ENCODE measurements at places on chromosomes 12 and 14. TPM values are rescaled to one million over a fixed set of nuclear protein-coding genes. Genes with fewer than 3 reads are reported as not detected.

DNA sequence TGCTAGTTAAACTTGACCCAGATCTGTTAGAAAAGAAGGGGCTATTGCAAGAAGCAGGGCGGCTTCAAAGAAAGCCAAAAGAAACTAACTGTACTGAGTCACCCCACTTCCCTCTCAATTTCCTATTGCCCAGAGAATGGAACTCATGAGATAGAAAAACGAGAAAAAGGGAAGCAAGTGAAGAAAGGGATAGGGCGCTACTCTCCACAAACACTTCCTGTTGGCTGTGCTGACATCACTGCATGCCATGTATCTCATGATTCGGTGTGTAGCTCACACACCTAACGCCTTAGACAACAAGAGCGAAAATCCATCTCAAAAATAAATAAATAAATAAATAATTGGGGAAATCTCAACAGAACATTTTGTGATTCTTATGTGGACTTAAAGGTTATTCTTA lies 13.0 kb upstream of the P2RX4 start:
- no peak for DNase-seq

- DNase-seq, result peak; percentile 71
Observed at GRCh38 chr12:75623631-75624154, 112.3 kb upstream of the KRR1 start.

- no peak for DNase-seq
Observed at GRCh38 chr12:88781909-88782308, 201.6 kb upstream of the KITLG start.

Gene INSM2
- not detected for total RNA-seq

DNA sequence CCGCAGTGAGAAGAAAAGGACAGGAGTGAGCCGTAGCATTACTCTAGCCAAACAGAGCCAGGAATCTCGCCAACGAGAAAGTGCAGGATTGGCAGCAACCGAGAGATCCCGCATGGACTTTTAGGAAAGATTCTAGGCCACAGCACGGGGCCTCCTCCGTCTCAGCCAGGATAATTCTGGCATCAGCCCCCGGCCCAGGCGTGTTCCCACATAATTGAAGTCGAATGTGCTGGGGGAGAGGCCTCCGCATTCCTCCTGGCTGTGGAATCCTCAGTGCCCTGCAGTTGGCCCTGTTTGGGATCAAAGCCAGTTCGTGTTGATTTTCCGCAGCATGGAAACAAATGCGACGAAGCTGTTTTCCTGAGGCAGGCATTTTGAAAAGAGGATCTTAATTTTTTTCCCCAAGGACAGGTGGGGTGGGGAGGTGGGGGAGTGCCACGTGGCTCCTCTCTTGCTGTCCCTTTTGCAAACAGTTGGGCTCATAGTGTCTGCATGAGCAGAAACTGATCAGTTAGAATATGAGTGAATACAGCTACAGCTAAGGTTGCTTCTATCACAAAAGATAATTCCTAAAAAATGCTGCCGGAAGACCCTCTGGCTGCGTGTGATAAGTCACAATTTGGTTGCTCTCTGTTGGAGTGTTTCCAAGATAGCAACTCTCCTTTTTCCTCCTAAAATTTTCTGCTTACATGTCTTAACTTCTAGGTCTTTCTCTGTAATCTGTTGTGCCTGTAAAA lies 37.3 kb upstream of the ATXN2 start:
- DNase-seq, result no peak

Gene TAS2R7
- total RNA-seq, result not detected

DNA sequence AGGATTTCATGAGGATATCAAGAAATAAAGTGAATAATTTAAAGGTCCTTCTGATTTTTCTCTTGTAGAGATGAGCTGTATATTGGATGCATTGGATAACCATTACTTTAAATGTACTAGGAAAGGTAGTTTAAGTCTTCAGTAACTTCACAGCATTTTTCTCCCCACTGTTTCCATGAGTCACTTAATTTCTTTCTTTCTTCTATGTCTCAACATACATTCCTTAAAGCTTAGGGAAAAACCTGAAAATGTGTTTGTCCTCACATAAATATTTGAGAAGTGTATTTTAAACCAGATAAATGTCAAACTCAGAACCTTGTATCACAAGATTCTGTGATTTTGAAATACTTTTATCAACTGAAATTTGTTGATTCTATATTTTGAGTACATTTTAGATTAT lies 1970.2 kb upstream of the FLRT2 start:
- no peak for DNase-seq

- no peak for DNase-seq
Observed at GRCh38 chr12:21614506-21614905, 9.9 kb upstream of the GYS2 start.

Gene MYL6B
- total RNA-seq, result 148 TPM

DNA sequence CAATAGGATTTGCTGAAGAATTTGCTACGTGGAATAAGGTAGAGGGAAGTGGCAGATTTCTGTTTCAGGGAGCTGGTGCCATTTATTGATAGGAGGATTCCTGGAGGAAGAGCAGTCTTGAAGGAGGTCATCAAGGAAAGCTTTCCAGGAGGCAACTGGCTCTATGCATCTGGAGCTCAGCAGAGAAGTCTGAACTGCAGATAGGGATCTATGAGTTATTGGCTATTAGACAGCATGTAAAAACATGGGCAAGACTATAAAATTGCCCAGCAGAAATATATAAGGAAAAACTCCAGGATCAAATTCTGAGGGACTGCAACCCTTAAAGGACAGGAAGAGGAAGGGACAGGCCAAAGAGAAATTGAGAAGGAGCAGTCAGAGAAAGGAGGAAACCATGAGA lies 8.9 kb upstream of the RAP1B start:
- DNase-seq, result no peak

DNA sequence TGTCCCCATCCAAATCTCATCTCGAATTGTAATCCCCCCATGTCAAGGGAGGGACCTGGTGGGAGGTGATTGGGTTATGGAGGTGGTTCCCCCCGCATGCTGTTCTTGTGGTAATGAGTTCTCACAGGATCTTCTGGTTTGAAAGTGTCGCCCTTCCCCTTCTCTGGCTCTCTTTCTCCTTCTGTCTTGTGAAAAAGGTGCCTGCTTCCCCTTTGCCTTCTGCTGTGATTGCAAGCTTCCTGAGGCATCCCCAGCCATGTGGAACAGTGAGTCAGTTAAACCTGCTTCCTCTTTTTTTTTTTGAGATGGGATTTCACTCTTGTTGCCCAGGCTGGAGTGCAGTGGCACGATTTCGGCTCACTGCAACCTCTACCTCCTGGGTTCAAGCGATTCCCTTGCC lies 104.0 kb downstream of the CCDC91 start:
- DNase-seq, result peak; percentile 19

Gene TXNRD1
- 275 TPM for total RNA-seq

Gene PLA2G1B
- not detected for total RNA-seq

- no peak for DNase-seq
Observed at GRCh38 chr14:91227183-91227628, 17.3 kb downstream of the GPR68 start.

DNA sequence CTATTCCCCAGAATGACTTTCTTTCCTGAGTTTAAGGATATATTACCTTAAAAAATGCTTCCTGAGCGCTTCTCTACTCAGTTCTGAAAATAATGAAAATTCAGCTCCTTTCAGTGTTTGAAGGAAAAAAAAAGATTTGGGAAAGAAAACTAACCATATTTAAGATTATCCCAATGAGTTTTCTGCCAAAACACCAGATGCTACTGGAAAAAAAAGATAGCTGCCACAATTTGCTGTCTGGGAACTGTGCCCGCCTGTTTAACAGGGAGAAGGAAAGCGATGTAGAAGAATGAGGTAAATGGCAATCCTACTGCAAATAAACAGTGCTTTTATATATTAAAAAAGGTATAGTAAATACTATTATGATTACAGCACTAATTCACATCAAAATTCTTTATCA lies 367.6 kb upstream of the PRICKLE1 start:
- DNase-seq, result no peak

Gene SLC2A3
- 7.6 TPM for total RNA-seq

- peak; percentile 66 for DNase-seq
Observed at GRCh38 chr12:50642035-50642451, 121.9 kb upstream of the ATF1 start.

GRCh38 chr12:38350342-38351174 lies 34.0 kb downstream of the ALG10B start:
- DNase-seq, result no peak

- DNase-seq, result peak; percentile 34
Observed at GRCh38 chr14:89418452-89418851, 1.4 kb upstream of the FOXN3 start.

GRCh38 chr12:6230321-6231110 lies 30.3 kb downstream of the CD9 start:
- peak; percentile 41 for DNase-seq

- DNase-seq, result no peak
Observed at GRCh38 chr14:99118046-99118721, 153.8 kb downstream of the BCL11B start.

Gene SLC24A4
- total RNA-seq, result not detected

Gene CCDC38
- not detected for total RNA-seq

GRCh38 chr14:92589213-92589852 lies 75.8 kb downstream of the RIN3 start:
- DNase-seq, result peak; percentile 25

GRCh38 chr12:54587315-54587873 lies 1.1 kb downstream of the PPP1R1A start:
- no peak for DNase-seq

GRCh38 chr14:102811254-102811963 lies 34.2 kb downstream of the TRAF3 start:
- no peak for DNase-seq

Gene IRAK3
- 0.09 TPM for total RNA-seq

- DNase-seq, result no peak
Observed at GRCh38 chr12:119325813-119326212, 8.7 kb upstream of the CCDC60 start.

DNA sequence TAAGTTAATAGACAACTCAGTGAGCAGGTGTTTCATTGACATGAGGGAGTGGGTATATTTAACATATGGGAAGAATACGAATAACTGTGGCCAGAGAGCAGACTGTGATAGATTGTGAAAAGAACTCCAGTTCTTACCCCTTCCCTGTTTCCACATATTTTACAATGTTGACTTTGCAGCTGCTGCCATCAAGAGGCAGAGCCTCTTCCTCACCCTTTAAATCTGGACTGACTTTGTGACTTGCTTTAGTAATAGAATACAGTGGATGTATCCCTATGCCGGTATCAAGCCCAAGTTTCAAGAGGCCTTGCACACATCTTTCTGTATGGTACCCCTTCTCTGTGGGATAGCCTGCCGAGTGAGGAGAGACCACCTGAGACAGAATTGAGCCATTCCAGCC lies 356.7 kb downstream of the ETNK1 start:
- no peak for DNase-seq

DNA sequence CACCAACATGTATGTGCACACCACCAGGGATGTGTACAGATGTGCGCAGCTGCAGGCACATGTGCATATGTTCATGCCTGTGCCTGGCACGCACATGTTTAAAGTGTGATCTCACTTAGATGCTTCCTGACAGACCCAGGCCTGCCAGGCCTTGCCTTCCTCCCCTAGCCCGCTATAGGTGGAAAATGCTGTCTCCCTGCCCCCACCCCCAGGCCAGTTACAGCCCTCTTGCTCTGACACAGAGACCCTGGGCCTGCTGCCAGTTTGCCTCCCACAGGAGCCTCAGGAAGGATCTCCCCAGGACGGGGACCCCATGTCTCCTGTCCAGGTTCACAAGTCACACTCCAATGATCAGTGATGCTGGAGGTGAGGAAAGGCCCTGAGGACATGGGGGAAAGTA lies 21.6 kb downstream of the FIGNL2 start:
- DNase-seq, result no peak

DNA sequence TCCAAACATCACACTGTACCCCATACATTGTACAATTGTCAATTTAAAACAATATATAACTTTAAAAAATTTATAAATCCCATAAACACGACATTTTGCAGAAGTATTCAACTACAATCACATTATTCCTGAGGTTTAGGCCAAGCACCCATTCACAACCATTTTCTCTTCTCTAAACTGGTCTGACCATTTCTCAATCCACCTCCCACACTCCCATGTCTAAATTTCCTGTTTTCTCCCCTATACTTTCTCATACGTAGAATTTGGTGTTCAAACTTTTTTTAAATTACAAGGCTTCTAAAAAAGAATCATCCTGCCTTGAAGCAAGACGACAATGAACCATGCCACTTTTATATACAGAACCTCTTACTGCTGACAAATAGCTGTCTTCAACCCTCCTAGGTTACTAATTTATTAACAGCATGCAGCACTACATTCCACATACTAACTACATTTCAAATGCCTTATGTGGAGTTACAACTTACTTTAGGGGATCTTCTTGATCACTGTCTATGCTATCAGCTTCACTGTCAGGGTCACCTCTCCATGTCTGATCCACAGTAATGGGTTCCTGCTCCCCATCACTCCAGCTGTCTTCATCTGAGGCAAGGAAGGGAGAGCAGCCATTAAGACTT lies 3.4 kb downstream of the KANSL2 start:
- no peak for DNase-seq

DNA sequence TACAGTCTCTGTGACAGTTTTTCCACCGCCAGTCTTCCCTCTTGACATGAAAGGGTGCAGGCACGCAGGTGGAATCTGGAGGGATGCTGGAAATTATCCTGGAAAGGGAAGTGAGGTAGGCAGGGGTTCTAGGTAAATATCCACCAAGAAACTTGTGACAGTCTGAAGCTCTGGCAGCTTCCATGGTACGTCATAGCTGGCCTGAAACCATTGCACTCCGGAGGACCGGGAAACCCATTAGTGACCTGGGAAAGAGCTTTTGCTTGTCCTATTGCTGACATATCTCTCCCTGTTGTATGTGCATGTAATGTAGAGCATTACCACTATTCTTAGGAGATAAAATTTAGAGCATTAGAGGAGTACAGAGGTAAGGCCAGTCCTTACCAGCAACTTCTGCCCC lies 275.9 kb downstream of the EGLN3 start:
- no peak for DNase-seq

GRCh38 chr14:103808403-103809001 lies 38.9 kb downstream of the PPP1R13B start:
- peak; percentile 81 for DNase-seq

Data from Daoy (cell line).